ENCODE measurements at places on chromosomes 1 and 21.

DNA sequence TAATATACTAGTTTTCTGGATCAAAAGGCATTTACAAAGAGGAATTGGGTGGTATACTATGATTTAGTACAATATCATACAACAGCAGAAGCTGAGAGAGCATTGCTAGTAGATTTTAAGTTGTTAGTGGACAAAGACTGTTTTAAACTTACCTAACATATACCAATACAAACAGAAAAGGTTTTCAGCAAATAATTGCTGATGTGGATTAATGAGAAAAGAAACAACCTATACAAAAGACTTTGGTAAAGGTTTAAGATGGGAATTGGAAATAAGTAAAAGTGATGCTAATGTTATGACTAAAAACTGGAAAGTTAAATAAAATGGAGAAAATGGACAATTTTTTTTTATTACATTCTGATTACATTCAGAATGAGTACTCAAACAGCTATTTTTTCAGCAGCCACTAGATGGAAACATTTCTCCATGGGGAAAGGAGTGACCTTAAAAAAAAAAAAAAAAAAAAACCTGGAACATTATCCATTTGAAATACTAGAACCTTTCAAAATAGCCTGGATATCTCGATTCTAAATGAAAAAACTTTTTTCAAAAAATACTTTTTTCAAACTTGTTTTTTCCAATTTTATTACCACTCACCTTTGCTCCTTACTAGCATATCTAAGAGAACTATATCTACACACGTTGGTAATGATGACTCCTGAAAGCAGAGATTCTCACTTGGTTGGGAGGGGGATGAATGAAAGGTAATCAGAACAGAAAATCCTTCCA, 55.4 kb downstream of the EPRS1 start:
- DNase-seq: no peak

DNA sequence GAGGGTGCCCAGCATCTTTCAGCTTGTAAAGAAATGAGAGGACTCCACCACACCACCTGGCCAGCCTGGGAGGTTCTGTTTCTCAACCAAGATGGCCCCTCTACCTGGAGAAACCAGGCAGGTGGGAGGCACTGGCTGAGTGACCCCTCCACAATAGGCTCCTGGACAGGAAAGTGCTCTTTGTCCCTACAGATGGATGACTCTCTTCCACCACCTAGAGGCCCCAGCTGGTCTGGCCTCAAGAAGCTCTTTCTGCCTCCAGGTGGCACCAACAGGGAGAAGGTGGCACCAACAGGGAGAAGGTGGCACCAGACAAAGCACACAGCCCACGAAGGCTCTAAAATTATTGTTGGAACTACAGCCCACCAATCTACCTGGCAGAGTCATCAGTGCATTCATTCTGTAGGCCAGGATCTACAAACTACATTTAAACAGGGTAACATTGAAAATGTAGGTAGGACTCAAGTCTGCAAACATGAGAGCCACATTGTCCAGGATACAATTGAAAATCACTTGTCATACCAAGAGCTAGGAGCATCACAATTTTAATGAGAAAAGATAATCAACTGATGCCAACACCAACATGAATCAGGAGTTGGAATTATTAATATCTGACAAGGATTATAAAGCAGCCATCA, 14.4 kb downstream of the TMPRSS3 start:
- no peak for DNase-seq

DNA sequence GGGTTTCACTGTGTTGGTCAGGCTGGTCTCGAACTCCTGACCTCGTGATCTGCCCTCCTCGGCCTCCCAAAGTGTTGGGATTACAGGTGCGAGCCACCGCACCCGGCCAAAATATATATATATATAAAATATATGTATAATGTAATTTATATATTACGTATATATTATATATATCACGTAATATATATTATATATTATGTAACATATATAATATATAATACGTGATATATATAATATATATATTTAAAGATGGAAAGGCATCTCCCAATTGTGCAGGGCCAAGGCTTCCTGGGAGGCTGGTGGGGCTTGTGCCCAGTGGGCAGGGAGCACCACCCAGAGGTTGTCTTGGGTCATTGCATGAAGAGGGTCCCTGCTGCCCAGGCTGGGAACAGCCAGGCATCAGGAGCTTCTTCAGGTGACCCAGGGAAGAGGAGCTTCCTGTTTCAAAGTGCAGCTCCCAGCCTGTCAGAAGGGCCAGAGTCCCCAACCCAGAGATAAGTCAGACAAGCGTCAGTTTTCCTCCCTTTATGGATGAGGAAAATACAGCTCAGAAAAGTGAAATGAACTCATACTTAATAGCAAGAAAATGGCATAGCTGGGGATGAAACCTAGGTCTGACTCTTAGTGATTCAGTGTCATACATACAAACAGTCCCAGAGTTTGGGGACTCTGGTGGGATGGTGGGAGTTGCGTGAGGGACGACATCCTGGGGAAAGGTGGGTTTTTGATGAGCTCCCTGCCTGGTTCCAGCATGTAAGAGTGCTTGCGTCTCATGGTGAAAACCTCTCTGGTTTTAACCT, 12.0 kb downstream of the UBE2Q1 start:
- peak; percentile 39 for DNase-seq

GRCh38 chr21:15421441-15421881, 308.3 kb upstream of the USP25 start:
- DNase-seq: no peak

- no peak for DNase-seq
Observed at GRCh38 chr1:3805038-3805437, 8.7 kb upstream of the LRRC47 start.

GRCh38 chr1:115063228-115063901, 25.9 kb downstream of the TSPAN2 start:
- DNase-seq: no peak

- no peak for DNase-seq
Observed at GRCh38 chr1:54300401-54300800, 100.4 kb downstream of the MRPL37 start.

- DNase-seq: no peak
Observed at GRCh38 chr1:213369465-213369864, 318.4 kb downstream of the RPS6KC1 start.

DNA sequence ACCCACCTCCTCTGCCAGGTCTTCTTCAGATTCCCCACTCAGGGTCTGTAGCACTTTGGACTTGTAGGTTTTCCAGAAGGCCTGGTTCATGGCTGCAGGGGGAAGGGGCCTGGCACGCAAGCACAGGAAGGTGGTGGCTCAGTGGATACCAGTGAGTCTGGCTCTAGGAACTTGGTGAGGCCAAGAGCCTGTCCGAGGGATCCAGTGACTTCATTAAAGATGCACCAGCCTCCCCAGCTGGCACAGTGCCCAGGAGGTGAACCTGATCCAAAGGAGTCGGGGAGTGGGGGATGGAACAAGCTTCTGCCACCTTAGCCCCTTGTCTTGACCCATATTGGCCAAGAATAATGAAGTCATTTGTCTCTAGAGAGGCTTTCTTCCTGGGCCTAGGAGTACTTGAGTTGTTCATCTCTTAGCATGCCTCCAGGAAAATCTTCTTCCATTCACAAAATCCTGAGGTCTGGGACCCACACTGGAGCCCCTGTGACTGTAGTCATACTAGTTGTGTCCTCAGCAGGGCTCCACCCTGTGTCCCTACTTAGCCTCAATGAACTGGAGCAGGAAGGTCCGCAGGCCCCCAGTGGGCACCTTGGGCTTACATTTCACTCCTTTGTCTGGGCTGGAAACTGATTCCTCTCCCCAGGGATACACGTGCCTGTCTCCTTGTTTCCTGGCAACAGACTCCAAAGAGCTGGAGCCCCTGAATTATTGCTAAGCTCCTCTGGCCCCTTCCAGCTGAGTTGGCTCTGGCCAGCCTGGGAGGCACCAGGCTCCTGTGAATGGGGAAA, at the start of gene C1orf232:
Gene C1orf232 (minus strand): TSS at position 554 of the 788 bp plus-strand sequence. CDS start 464 bp downstream, at position 90.
- no peak for DNase-seq

GRCh38 chr21:42737951-42738590, 84.7 kb downstream of the PDE9A start:
- peak; percentile 45 for DNase-seq

DNA sequence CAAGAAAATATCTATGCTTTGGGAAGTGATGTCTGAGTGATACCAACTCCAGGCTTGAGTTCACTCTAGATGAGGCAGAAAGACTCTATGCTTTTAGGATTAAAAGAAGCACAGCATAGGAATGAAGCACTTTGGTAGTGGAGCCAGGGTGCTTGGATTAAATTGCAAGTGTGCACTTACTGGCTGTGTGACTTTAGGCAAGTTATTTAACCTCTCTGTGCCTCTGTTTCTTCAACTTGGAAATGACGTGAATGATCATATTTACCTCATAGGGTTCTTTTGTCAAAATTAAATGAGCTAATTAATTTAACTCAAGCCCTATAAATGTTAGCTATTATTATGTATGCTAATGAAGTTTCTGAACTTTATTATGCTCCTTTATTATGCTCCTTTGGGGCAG, 446.1 kb downstream of the TTLL7 start:
- DNase-seq: no peak

GRCh38 chr1:73899311-73899710, 298.7 kb downstream of the LRRIQ3 start:
- no peak for DNase-seq

- no peak for DNase-seq
Observed at GRCh38 chr1:206098242-206098919, 18.8 kb downstream of the AVPR1B start.

DNA sequence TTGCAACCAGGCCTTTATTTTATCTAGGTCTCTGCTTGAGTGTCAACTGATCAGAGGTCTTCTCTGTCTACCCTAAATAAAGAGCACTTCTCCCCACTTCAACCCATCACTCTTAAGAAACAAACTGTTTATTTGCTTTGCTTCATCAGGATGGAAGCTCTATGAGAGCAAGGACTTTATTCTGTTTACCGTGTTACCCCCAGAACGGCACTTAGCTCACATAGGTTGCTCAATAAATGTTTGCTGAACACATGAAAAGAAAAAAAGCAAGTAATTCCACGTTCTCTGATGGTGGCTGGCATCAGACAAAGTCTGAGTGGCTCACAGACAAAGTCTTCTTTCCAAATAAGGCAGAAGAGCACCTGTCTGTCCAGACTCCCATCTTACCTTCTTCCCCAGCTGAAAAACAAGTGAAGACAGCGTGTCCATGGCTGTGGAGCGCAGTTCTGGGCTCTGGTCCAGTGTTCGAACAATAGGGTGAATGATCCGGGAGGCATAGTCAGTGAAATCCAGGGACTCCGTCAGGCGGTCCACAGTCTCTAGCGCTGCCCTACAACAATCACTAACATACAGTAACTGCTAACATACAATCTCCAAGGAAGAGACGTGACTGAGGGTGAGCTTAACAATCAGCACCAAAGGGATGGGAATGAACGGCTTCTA, 22.9 kb downstream of the ANGPTL7 start:
- no peak for DNase-seq

DNA sequence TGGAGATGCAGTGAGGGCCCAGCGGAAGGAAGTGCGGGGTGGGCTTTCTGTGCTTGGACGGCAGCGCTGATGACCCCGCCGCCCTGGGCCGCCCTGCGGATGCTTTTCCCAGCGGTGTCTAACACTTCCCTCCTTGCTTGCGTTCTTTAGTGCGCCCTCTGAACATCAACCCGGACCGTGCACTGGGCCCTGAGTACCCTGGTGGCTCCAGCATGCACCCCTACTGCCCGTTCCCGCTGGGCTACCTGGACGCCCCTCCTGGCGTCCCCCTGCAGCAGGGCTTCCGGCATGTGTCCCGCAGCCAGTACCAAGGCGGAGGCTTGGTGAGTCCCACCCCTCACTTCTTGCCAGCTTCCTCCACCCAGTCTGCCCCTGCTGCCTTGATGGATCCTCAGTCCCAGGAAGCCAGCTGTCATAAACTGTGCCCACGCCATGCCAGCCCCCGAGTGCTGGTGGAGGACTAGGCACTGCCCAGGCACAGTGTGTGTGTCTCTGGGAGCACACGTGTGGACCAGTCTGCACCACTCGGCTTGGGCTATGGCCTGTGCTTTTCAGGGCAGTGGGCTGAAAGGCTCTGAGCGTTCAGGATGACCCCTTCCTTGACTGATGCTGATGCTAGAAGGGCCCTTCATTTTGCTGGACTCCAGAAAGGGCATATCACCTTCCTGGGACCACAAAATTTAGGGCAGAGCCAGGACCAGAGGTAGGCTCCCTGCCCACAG, 2.3 kb downstream of the DMRTB1 start:
- no peak for DNase-seq

DNA sequence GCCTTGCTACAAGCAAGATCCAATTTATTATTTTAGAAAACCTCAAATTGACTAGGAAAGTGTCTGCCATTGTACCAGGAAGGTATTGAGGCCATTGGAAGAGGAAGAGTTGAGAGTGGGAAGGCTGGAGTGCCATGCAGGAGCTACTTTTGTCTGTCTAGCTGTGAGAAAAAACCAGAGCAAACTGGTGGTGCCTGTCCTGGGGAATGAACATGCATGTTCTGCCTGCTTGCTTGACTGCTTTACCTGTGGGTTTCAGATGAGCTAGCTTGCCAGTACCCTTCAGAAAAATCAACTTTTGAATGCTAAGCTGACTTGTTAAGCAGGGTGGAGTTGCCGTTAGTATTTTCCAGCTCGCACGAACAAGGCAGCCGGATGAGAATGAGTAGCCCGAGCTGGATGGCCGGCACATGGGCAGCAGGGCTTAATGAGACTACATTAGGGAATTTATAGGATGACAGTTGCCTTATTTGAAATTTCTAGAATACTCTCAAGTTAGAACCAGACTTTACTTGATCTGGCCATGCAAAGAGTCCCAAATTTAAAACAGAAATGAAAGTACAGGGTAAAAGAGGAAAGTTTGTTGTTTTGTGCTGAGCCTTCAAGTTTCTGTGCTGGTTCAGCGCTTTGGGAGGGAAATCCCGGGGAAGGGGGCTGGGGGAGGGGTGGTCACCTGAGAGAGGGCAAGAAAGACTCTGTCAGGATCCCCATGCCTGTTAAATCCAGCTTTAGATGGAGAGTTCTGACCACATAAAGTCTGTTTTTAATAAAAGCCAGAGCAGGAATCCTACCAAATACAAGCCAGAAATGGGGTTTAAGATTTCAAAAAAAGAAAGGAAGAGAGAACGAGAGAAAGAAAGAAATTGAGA, 29.6 kb upstream of the C1orf105 start:
- peak; percentile 63 for DNase-seq

- no peak for DNase-seq
Observed at GRCh38 chr1:201023920-201024624, 558 bp upstream of the KIF21B start.

DNA sequence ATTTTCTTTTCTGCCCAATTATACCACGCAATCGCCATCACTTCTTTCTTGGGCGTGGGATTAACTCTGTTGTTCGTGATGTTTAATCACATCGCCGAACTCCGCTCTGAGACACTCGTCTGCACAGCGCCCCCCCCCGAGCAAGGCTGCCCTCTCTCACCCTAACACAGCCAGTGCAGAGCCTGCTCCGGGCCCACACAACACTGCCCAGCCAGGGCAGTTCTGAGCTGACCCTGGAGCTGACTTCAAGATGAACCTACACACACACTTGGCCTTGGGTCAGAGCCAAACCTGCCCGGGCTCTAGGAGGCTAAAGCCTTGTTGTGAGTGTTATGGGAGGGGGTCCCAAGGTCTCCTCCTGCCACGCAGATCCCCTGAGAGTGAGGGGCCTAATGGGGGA, 64.6 kb upstream of the LRP8 start:
- DNase-seq: no peak

All from naive B cell (primary cell).